GM23248 (cell line): ENCODE measurements at places on chromosomes 6 and 20.
A peak's percentile ranks its signal among the peaks of the same experiment; 100 is the strongest.

- peak; percentile 50 for DNase-seq
Measured at GRCh38 chr6:134374491-134375219, 56.7 kb upstream of the SGK1 start.

DNA sequence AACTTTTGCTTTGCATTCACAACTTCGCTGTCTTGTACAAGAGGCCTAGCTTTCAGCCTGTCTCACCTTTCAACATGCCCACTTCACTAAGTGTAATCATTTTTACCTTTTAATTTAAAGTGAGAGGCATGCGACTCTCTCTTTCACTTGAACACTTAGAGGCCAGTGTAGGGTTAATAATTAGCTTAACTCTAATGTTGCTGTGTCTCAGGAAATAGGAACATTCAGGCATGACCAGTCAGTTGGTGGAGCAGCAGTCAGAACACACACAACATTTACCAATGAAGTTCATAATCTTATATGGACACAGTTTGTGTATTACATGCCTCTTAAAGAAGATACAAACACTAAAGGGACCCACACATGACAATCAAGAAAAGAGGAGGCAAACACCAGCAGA lies 47.6 kb downstream of the HTR1B start:
- DNase-seq, result no peak

DNA sequence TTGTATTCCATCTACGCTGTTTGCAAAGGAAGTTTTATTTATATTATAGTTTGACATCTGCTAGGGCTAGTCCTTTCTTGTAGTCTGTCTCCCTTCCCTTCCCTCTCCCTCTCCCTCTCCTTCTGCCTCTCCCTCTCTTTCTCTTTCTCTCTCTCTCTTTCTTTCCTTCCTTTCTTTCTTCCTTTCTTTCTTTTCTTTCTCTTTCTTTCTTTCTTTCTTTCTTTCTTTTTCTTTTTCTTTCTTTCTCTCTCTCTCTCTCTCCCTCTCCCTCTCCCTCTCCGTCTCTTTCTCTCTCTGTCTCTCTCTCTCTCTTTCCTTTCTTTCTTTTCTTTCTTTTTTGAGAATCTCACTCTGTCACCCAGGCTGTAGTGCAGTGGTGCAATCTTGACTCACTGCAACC lies 137.8 kb downstream of the CDKAL1 start:
- DNase-seq, result no peak

DNA sequence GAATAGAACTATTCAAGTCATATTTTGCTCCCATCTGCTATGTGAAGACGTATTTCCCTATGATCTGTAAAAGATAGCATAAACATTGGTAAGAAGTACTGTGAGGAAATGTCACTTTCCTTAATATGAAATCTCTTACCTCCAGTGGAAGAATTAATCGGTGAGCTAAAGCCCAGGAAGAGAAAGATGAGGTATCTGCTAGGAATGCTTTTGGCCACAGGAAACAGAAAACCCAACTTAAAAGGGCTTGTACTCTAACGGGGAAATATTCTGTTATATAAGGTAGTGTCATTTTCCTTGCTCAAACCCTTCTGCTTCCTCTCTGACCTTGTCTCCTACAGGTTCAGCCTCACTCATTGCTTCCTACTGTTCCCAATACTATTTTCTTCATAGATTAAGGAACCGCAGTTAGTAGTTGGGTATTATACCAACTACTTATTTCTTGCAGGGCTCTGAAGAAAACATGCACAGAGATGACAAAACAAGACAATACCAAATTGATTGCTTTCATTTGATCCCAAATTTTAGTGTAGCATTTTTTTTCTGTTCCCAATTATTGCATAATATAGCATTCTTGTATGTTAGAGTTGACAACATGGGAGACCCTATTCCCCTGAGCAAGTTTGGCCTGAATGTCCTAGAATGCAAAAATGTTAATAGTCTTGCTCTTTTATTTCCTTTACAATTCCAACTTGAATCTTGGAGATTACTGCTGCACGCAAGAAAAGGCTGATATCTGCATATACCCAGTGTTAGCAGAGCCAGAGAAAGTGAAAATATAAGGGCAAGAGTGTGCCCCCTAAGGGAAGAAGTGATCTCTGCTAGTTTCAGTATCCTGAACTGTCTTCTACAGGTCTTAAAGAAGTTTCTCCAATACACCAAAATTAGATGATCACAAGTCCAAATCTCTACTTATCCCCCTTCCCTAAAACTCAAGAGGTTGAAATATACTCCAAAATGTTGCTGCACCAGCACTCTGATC lies 65.3 kb downstream of the AFG1L start:
- no peak for DNase-seq

DNA sequence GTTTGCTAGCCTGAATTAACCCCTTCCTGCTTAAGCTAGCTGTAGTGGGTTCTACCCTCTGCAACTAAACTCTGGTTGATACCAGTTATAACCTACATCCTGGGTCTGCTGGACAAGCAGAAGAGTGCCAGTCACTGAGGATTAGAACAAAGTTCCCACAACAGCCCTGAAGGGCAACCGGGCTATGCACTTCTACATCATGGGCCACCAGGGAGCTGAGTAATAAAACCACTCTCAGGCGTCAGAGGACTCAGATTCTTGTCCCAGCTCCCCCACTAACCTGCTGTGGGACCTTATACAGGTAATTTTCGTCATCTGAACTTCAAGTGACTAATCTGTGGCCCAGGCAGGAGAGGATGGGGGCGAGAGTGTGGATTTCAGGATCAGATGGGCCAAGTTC lies 56.8 kb downstream of the EYA2 start:
- DNase-seq, result peak; percentile 66
